MG63 (cell line): ENCODE measurements at places on chromosomes 7 and 10.

DNA sequence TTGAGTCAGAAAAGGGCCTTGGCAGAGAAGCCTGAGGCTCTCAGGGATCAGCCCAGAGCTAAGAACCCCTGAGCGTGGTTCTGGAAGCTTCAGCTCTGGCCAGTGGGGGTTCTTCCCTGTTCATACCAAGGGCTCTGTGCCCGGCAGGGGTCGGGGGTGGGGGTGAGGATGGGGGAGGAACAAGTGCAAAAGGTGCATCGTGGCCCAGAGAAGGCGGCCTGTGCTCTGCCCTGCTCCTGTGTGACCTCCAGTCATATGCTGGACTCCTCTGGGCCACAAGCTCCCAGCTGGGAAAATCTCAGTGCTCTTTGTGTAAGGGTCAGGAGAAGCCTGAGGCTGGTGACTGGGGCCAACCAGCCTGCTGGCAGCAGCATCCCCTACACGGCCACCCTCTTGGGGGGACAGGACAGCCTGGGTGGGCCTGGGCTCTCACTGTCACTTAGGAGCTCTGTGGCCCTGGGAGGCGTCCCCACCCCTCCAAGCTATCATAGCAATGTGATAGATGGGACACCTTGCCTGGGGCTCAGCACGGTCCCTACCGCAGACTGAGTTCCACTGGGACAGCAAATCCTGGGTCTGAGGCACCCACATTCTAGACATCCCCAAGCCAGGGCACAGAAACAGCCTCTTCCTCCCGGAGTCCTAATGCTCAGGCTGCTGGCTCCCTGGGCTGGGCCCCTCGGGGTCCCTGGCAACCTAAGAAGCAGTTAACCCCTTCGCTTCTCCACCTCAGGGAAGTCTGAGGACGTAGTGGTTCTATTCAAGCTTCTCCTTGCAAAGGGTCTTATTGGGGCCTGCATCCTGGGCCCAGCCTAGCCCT is 2.5 kb downstream of the MMRN2 start:
- DNase-seq, result no peak

DNA sequence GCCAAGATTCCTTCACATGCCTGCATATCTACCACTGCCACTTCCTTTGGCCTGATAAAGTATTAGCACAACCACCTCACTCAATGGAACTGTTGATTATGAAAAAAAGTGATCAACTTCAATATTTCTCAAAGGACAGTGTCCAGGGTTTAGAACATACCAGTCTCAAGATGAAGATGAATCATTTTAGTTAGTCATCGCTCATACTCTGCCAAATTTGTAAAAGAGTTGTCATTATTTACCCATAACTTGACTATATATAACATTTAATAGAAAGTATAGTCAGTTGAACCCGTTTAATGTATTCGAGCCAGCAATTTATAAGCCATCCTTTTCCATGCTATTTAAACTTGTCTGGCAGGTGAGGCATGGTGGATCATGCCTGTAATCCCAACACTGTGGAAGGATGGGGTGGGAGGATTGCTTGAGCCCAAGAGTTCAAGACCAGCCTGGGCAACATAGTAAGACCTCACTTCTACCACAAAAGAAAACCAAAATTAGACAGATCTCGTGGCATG is 33.2 kb downstream of the SPAM1 start:
- DNase-seq, result no peak

- DNase-seq, result no peak
Measured at GRCh38 chr7:117350027-117350426, 27.2 kb upstream of the WNT2 start.

DNA sequence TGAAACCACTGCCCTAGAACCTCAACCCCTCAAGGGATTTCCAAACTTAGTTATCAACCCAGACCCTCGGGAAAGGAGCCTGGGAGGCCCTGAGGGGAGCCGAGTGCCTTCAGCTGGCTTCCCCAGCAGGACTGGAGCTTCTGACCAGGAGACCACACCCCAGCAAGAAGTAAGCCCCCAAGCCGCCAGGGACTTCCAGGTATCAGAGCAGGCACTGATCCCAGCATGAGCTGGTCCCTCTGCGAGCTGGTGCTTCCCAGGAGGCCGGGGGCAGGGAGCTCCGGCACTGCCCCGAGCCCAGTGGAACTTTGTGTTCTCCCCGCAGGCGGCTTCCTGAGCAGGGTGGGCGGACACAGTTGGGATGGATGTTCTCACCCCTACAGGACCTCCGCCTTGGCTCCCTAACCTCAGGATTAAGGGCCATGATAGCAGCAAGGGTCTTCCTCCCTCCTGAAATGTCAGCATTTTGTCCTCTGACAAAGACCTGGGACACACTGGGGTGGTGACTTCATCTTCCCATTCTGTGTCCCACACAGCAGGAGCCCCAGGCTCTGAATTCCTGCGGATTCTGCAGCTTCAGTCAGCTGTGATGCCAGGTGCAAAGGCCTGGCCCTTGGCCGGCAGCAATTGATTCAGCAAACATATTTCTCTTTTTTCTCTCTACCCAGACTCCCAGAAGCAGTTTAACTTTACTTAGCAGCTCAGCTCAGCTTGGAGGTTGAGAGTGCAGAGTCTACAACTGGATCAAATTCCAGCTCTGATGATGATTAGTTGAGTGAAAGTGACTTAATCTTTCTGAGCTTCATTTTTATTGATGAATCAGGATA is 11.6 kb downstream of the ATP6V0E2 start:
- no peak for DNase-seq

- no peak for DNase-seq
Measured at GRCh38 chr10:2279711-2280110, 542.4 kb upstream of the ADARB2 start.

DNA sequence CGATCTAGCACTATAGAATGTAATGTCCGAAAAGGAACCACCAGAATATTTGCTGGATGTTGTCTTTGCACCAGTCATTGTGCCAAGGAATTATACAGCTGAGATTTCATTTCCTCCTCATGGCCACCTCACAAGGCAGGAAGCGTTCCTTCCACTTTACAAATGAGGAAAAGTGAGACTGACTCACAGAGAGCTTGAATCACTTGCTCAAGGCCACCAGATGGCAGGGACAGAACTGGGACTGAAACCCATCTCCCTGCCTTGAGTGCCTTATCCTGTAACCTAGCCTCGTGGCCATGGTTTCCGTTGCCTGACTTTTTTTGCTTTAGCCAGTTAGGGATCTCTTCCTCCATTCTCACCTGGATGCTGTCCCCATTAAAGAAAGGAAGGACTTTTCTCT is 44.7 kb upstream of the PDZD8 start:
- DNase-seq, result no peak
